ENCODE measurements at places on chromosomes 2 and 18.

GRCh38 chr2:8536686-8537561 lies 144.9 kb upstream of the ID2 start:
- no peak for DNase-seq

DNA sequence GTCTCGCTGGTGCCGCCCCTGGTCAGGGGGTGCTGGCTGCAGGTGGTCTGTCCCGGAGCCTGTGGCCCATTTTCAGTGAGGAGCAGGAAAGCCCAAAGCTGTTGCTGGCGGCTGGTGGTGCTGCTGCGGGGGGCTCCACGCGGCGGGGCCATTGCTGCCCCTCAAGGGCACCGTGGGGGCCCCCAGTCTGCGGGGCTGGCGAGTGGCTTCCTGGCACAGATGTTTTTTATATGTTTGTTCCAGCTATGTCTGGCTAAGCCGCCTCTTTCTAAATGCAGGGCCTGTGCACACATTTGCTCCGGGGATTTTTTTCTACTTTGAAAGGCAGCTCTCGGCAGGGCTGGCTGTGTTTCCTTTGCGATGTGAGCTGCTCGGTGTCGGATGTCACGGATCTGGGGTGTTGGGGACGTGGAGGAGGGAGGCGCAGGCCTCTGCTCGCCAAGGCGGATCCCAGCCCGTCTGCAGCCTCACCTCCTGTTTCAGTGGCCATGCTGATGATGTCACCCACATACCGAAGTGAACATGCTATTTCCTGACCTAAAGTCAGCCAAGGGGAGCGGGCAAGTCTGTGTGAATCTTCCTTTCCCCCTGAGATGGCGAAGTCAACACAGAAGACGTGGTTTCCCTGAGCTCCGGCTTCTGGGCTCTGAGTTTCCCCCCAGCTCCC lies 112.0 kb upstream of the CTDP1 start:
- no peak for DNase-seq

DNA sequence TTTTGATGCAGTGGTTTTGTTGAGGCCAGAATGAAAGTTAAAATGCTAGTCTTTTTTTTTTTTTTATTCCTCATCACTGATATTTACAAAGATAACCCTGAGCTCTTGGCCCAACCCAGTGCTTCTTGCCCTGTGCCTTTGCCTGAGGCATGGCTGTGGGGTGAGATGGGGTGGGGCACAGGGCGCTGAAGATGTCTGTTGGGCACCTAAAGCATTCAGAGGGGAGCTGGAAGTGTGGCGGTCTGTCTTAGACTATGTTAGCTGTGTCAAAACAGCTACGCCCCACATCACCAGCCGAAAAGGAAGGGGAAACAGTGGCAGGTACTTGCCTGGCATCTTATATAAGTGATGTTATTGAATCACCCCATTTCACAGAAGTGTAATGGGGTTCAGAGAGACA lies 20.7 kb downstream of the TOGARAM2 start:
- DNase-seq: no peak

- no peak for DNase-seq
Measured at GRCh38 chr18:48337053-48337452, 72.1 kb downstream of the ZBTB7C start.

GRCh38 chr2:54763636-54764291 lies 40.3 kb downstream of the EML6 start:
- no peak for DNase-seq

- DNase-seq: no peak
Measured at GRCh38 chr2:85303780-85304531, 23.8 kb downstream of the TGOLN2 start.

Measured in stimulated activated CD4-positive, alpha-beta T cell treated with anti-CD3 and anti-CD28 coated beads, Interleukin-1b, Interleukin-23, amount 100 ng/mL, for 1 hour (primary cell).